NCI-H2081 (cell line): ENCODE measurements at places on chromosomes 1 and 21.

GRCh38 chr21:35905963-35906345 is 154.4 kb downstream of the SETD4 start:
- DNase-seq, result no peak

DNA sequence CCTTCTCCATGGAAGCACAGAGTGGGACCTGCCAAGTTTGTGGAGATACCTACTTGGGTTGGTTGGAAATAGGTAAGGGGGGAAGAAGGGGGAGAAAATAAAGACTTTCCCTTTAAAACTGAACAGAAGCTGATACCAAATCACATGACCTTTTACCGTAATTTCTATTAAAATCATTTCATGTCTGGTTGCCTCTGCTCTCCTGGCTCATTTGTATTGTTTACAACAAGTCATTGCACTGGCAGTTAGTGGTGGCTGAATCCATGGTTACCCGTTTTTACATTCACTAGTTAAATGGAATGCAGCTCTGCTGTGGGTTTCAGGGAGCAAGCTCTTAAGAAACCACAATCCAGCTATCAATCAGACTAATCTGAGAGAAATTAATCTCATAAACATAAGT is 353.7 kb upstream of the ESRRG start:
- DNase-seq, result no peak

GRCh38 chr21:30164796-30165195 is 1.8 kb downstream of the CLDN17 start:
- no peak for DNase-seq

DNA sequence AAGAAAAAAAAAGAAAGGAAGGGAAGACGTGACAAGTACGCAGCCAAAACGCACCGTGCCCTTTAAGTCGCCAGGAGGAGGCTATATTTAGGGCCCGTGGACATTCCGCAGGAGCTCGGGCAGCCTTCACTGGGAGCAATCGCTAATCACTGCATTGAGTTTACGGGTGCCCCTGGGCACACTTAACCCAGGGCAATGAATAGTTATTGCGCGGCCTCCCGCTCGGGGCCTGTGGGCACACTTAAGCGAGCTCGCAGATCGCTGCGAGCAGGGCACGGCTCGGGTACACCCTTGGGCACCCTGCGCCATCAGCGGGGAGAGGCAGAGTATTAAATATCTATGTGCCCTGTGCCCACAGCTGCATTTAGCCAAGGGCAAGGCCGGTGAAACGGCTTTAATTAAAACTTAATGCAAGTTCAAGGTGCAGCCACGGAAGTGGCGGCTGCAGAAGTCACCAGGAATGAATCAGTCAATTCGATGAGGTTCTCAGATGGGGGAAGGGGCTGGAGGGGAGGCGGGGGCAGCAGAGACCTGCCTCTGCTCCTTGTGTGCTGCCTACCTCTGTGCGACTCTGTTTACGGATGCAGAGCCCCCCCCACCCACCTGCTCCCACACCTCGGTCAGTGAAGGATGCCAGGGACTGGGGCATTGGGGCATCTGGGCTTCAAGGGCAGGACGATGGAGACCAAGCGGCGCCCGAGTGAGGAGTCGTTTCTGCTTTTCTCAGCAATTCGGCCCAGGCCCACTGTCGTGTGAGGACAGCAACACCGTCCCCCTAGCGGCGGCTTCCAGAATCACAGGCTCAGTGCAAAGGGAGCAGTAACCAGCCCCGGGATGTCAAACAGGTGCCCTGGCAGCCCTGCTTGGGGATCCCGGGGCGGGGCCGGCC is 51.8 kb upstream of the TARDBP start:
- peak; percentile 48 for DNase-seq

GRCh38 chr21:41894922-41895557 is 15.9 kb upstream of the PRDM15 start:
- DNase-seq, result no peak

DNA sequence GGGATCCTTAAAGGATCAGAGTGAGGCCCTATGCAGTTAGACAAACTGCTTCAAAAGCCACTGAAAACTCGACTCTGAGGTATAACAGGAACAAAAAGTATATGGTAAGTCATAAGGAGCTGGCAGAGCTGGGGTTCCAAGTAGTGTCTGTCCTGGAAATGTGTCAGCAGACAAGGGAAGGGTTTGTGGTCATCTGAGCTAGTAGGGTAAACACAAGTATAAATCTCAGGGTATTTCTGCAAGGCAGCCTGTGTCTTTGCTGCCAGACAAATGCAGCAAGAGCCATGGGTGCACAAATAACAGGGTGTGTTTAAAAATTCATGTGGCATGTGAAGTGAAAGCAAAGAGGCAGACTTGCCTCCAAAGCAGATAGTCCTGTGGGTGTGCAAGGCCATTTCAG is 759.0 kb upstream of the ADAMTS5 start:
- DNase-seq, result no peak

GRCh38 chr1:210663730-210664573 is 335.2 kb downstream of the HHAT start:
- DNase-seq, result peak; percentile 14

GRCh38 chr1:153752571-153753195 is 22.5 kb upstream of the SLC27A3 start:
- DNase-seq, result no peak

DNA sequence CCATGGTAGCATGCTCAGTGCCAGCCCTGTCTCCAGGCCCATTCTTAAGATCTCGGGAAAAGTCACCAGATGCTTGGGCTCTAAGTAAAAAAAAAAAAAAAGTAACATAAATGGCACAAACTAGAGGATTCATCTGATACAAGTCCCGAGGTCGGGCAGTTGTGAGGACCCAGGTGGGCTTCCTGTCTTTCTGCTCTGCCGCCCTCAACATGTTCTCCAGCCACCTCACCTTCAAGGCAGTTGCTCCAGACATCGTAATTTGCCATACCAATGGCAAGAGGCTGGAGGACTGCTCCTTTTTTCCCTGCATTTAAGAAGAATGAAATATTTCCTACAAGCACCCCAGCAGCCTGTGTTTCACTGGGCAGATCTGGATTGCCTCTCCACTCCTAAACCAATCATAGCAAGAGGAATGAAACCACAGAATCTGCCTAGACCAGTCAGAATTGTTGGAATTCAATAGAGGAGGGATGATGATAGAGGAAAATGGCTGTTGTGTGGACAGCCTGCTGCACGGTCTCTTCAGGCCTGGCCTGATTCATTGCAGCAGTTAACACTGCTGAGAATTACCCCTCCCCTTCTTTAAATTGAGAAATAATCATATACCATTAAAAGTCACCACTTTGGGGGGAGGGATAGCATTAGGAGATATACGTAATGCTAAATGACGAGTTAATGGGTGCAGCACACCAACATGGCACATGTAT is 5.4 kb downstream of the HMGN2 start:
- no peak for DNase-seq

DNA sequence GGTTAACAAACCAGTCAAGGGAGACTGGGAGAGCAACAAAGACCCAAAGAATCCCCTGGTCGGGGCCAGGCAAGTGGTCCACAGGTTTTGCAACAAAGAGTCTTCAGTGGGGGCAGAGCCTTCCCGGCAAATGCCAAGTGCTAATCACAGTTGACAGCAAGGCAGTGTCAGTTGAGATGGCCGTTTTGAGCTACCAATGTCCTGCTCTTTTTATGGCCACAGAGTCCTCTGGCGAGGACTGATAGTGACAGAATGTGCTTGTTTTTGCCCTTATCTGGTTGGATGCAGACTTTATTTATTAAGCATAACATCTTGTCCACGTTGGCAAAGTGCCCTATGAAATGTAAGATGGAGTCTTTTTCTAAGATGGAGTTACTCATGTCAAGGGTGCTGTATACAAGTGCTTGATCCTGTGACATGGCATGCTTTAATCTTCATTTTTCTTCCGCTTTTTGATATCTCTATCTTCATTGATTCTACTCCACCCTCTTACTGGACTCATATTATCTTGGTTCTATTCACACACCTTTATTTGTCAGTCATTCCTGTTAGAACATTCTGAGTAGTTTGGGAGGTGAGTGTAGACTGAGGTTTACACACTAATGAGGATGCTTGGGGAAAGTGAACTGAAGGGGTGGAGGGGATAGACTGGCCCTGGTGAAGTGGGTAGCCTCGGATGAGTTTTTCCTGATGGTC is 51.8 kb downstream of the KCNK1 start:
- DNase-seq, result no peak

DNA sequence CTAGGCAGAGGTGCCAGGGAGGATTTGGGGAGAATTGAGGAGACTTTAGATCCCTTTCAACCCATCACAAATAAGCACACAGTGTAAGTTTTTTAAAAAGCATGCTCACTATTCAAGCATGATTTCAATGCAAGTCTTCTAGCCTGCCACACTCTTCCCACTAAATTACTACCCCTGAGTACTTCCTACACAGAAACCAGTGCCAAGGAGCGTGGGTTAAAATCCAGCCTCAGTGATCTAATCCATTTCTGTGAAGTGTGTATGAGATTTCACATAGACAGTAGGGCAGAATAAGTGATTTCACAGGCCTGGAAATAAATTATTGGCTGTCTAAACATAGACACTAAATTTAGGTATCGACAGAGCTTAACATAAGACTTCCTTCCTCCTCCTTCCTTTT is 142.9 kb upstream of the ATP1B1 start:
- DNase-seq, result no peak

GRCh38 chr1:3543076-3544039 is 68.0 kb downstream of the MEGF6 start:
- no peak for DNase-seq

DNA sequence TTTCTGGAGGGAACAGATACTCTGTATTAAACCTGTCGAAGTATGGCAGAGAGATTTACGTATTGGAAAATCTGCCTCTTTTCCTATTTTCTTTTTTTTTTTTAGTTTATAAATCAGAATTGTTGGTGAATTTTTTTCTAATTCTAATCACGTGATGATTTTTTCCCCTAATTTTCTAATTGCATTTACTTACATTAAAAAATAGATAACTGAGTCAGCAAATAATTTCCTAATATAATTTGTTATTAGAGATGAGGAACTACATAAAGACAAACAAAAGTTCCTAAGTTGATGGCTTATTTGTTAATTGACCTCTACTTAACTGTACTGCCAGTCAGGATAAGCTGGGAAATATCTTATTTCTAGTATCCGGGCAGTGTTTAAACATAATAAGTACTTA is 34.6 kb downstream of the SNX7 start:
- no peak for DNase-seq
